Vein endothelial cell (primary cell): ENCODE measurements at places on chromosomes 5 and 9. TPM values are rescaled to one million over a fixed set of nuclear protein-coding genes. Genes with fewer than 3 reads are reported as not detected.

The CCL27 gene
- not detected in 2 replicates for total RNA-seq

The OBP2B gene
- total RNA-seq, result not detected in 2 replicates

The ENTREP1 gene
- 6.1 and 9.8 TPM in 2 replicates for total RNA-seq

The GLE1 gene
- total RNA-seq, result 17.6 and 22.4 TPM in 2 replicates

The PCDHGA4 gene
- 6.3 and 9.1 TPM in 2 replicates for total RNA-seq

The GPSM1 gene
- 29.6 and 47.4 TPM in 2 replicates for total RNA-seq

The MYOZ3 gene
- under 0.01 and 1.1 TPM in 2 replicates for total RNA-seq

The SPAG8 gene
- total RNA-seq, result 0.10 TPM in 1 of 2 replicates, not detected in the other
